ENCODE measurements at places on chromosomes 5 and 9.

DNA sequence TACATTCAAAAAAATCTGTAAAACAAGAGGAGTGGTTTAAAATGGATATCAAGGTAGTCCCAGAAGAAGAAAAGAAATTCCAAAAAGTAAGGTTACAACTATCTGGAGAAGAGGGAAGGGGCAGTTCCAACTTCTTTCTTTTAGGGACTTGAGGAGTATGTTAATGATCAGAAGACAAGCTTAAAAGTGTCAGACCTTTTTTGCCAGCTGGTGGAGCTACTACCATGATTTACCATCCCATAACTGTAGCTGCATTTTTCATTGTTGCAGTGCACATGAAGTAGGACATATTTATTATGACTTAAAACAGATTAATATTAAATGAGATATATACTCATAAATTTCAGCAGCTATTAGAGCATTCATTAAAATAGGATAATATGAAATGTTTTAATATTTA lies 158.5 kb upstream of the RGS7BP start:
- DNase-seq = no peak

DNA sequence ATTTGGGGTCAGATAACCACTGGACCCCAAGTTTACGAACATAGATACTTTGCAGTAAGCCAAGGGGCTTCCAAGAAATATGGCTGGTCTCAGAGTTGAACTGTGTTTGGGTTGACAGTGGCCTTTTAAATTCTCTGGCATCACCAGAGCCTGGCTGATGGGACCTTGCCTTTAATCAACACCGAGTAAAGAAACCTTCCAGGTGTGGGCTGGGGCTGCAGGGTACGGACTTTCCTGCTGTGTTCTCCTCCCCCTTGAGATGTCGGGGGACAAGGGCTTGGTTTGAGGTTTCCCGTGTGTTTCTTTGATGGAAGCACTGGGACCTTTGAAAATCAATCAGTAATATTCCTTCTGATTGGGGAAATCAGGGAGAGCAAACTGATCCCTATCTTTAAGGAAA lies 140.1 kb downstream of the MTX3 start:
- no peak for DNase-seq

GRCh38 chr9:89171693-89172092 lies 6.9 kb downstream of the SHC3 start:
- DNase-seq = no peak

GRCh38 chr5:39928709-39929108 lies 503.9 kb upstream of the DAB2 start:
- no peak for DNase-seq

Data from HTR-8/SVneo (cell line).